AG08395 (cell line): ENCODE measurements at places on chromosomes 11 and 22.

DNA sequence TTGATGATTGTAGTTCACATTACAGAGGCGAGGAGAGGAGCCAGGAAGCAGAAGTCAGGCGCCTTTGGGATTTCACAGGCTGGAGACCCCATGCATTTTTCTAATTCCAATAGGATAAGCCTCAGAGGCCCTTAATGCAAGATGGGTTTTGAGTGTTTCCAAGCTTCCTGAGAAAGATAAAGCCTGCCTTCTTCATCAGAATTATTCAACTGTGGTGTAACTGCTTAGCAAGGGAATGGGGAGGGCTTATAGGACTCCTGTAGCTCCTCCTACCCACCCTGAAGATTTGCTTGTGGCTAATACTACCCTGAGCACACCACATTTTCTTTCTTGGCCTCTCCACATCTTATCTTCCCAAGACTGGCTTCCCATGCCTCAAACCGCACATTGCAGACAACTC is 151.1 kb upstream of the ISX start:
- DNase-seq = peak; percentile 49

- DNase-seq = no peak
These were observed 124.6 kb downstream of the FEZ1 start for GRCh38 chr11:125371431-125371935.

DNA sequence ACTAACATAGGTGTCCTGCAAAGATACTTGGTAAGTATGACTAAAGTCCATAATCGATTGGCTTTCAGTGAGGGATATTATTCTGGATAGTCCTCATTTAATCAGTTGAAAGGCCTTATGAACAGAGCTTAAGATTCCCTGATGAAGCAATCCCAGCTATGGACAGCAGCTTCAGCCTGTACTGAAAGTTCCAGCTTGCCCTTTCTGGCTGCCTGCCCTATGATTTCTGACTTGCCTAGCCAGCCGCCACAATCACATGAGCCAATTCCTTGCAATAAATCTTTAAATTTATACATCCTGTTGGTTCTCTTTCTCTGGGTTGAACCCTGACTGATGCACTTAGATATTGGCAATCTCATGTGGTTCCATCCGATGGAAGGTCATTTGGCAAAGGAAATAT is 759.0 kb upstream of the API5 start:
- no peak for DNase-seq

GRCh38 chr11:11073996-11074395 is 216.1 kb upstream of the ZBED5 start:
- DNase-seq = no peak

- DNase-seq = no peak
These were observed 9.7 kb downstream of the LAYN start for GRCh38 chr11:111550258-111550657.

GRCh38 chr22:40826984-40827741 is 8.0 kb upstream of the SLC25A17 start:
- no peak for DNase-seq

GRCh38 chr11:96008161-96008720 is 84.3 kb upstream of the MTMR2 start:
- no peak for DNase-seq

- DNase-seq = peak; percentile 93
These were observed 13.4 kb downstream of the SYT7 start for GRCh38 chr11:61567286-61568061.

DNA sequence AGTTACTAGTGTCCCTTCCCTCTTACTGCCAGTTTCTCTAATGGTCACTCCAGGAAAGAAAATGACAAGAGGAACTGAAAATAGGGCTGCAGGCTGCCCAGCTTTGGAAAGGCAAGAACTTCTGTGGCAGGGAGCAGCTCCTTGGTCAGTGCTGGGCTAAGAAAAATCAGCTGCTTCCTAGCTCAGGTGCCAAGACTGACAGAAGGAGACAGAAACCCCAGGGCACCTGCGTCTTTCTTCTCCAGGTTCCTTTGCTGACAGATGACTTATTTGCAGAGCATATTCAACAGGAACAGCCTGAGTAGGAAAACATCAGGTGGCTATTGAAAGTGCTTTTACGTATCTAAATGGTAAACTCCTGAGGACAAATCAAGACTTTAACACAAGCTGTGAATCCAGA is 25.4 kb downstream of the MAML2 start:
- no peak for DNase-seq

GRCh38 chr11:27409049-27409448 is 46.0 kb upstream of the CCDC34 start:
- DNase-seq = no peak

GRCh38 chr11:95554911-95555310 is 234.7 kb downstream of the FAM76B start:
- DNase-seq = no peak

DNA sequence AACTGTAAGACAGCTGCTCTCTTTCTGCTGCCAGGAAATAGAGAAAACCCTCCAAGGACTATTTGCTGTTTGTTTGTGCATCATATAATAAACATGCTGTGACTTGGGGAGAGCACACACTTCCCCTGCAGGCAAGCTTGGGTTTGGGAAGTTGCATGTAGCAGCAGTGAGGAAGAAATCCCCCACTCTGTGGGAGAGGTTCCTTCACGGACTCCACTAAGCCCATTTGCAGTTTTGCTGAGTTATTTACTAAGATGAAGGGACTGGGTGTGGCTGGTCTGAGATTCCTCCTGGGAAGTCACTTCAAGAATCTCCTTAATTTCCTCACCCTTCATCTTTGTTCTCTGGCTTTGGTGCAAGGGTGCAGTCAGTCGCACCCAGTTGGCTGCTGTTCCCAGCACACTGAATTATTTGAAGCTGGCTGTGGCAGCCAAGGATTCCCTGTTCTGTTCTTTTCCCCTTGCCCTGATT is 104.9 kb downstream of the ARFGAP2 start:
- DNase-seq = no peak

GRCh38 chr11:102390667-102391465 is 43.9 kb downstream of the BIRC2 start:
- peak; percentile 73 for DNase-seq

- DNase-seq = no peak
These were observed 192.1 kb upstream of the NCAM1 start for GRCh38 chr11:112769170-112769569.

- no peak for DNase-seq
These were observed 43.9 kb downstream of the C11orf91 start for GRCh38 chr11:33656768-33657167.

GRCh38 chr11:35675901-35676610 is 13.5 kb downstream of the TRIM44 start:
- DNase-seq = no peak

GRCh38 chr22:48257685-48258055 is 1495.2 kb downstream of the TBC1D22A start:
- DNase-seq = peak; percentile 11

DNA sequence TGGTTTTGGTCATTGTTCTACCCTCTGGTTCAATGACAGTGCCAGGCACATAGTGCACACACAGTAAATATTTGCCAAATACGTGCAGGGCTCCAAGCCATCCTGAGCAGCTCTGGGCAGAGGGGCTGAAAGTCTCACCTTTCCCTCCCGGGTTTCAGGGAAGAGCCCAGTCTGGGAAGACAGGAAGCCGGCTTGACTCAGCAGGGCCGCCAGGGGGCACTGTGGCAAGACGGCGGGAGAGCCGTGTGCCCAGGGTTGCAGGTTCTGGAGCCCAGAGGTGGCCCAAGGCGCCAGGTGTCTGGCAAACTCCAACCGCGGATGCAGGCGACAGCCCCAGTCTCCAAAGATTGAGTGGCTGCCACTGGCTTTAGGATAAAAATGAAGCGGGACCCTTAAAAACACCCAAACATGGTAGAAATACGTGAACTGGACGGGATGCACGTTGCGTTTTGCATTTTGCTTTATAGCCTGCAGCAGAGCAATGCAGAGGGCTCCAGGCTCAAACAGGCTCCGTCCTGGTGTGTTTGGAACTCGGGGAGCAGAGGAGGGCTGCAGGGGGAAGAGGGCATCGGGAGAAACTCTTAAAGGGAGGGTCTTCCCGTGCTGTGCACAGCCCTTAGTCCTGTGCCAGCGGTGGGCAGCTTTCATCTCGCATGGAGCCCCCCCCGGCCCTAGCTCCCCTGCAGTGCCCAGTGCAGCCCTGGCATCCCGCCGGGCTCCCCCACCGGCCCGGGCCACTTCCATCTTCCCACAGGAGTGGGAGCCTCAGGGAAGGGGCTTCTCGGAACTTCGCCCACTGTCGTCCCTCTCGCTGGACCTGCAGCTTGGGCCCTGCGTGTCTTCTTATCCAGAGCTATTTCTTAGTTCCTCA is 10.7 kb downstream of the KRTAP5-5 start:
- peak; percentile 66 for DNase-seq

GRCh38 chr11:70669871-70670675 is 271.7 kb downstream of the CTTN start:
- no peak for DNase-seq

DNA sequence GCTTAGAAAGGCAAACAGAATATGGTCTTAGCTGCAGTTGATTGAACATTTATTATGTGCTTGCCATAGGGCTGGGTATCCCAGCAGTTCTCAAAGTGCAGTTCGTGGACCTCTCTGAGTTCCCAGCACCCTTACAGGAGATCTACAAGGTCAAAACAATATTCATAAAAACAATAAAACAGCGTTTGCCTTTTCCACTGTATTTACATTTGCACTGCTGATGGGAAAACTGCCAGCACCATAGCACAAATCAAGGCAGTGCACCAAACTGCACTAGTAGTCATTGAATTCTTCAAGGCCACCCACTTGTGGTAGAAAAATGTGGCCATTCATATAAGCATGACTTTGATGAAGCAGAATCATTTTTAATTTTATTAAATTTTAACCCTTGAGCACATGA is 128.1 kb downstream of the CCDC34 start:
- no peak for DNase-seq

- DNase-seq = no peak
These were observed 65.6 kb upstream of the PTPRJ start for GRCh38 chr11:47914743-47915142.

DNA sequence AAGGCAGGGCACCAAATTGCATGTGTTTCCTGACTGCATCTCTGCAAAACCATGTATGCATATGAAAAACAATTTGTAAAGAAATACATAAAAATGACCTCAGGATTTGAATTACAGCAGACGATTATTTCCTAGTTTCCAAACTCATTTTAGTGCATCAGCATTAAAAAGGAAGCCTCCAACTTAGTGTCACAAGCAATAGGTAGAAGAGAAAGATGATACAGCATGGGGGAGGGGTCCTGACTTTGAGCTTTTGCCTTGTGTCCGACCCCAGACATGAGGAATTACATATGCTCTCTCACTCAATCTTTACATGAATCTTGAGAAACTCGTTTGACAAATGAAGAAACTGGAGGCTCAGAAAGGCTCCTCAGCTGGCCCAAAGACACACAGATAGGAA is 294.6 kb upstream of the NARS2 start:
- no peak for DNase-seq

DNA sequence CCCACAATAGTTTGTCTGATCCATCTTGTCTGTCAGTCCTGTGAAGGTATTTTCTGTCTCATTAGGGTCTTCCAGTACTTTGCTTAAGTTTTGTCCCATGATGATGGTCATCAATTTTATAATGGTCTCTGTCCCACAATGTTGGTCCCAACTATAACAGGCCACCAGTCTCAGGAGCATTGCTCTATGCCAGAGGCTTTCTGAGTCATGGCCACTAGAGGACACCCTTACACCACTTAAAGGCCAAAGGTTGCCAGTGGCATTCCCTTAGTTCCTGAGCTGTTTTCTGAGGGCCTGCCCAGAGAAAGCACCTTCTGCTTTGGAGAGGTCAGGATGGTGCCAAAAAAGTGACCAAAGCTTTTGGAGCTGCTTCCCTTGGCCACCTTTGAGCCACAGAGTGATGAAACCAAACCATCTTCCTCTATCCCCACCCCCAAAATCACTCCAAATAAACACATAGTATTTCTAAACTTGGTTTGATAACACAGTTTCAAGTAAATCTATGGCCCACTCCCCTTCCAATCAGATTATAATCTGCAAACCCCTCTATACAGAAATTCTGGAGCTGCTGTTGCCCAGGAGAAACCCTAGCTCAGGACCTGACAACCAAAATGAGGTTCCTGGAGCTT is 19.3 kb downstream of the EIF3F start:
- DNase-seq = peak; percentile 82
